ENCODE measurements at places on chromosomes 11 and 22.

GRCh38 chr11:118705111-118705741, 25.8 kb upstream of the TREH start:
- no peak for DNase-seq

GRCh38 chr11:130737041-130737830, 179.0 kb downstream of the SNX19 start:
- peak; percentile 21 for DNase-seq

DNA sequence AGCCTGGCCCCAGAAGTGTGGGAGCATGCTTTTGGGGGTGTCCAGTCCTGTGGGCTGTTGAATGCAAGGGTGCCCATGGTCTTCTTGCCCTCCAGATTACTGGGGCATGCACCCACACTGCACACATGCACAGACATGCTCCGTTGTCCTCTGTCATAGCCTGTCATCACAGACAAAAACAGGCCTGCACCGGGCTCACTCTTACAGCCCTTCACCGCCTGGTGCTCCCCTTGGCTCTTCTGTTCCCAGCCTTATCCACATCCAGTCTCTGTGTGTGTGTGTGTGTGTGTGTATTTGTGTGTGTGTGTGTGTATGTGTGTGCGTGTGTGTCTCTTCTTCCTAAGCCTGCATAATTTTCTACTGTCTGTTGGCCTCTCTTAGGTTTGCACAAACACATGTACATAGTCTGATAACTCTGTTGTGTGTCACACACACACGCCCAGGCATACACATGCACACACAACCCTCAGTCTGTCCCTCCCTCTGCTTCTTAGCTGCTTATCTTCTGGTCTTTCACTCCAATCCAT, 23.4 kb upstream of the NECTIN1 start:
- no peak for DNase-seq

DNA sequence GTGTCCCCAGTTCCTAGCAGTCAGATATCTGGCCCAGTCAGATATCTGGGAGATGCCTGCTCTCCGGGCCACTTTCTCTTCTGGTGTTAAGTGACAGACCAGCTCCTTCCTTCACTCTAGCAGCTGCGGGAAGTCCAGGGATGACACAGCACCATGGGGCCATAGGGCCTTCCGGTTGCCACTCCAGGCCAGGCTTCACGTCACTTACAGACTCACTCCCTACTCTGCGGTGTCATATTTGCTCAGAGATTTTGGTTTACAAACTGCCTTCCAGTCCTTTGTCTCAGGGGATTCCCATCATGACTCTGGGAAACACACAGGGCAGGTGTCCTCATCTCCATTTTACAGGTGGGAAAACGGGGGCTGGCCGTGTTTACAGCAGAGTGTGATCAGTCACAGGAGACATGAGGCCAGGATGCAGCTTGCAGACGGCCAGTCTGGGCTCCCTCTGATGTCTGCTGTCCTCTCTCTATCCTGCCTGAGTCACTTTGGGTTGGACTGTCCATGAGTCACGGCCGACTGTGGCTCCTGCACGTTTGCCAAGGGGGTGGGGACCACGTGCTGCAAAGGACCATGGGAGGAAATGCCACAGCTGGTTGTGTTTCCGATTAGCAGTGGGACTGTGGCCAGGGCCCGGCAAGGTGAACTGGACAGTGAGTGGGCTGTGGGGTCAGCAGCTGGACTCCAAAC, 8.2 kb upstream of the TBC1D22A start:
- peak; percentile 93 for DNase-seq

DNA sequence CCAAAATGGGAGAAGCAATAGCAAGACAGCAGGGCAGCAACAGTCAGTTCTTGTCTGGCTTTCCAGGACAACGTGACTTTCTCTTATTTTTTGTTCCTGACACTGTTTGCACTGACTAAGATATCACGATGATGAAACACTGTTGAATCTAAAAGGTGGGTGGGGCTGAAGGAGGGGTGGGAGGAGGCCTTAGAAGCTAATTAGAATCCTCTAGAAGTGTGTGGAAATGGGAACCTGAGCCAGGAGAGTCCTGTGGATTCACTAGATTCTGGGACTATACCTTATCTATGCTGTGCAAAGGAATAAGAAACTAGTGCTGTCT, 300.3 kb downstream of the ST3GAL4 start:
- DNase-seq = no peak

DNA sequence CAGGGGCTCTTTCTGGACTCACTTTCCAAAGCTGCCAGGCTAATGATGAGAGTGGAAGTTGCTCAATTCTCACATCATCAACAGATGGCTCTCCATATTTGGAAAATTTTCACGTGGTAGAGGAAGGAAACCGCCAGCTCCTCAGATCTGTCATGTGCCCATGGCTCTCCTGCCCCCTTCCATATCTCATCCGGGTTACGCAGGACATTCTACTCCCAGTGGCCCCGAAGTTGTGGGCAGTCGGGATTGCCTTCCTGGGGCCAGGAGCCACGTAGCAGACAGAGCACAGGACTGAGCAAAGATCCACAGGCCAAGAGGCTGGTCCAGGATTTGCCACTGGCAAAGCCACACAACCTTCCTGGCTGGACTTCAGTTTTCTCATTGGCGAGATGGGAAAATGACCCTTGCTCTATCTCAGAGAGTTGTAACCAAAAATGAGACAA, 38.8 kb downstream of the RPUSD4 start:
- no peak for DNase-seq

GRCh38 chr11:72228844-72229231, 4.3 kb downstream of the INPPL1 start:
- DNase-seq = no peak

- no peak for DNase-seq
Observed at GRCh38 chr11:44963136-44963535, 12.5 kb upstream of the TP53I11 start.

GRCh38 chr22:27097933-27098332, 440.5 kb downstream of the MIAT start:
- DNase-seq = no peak

DNA sequence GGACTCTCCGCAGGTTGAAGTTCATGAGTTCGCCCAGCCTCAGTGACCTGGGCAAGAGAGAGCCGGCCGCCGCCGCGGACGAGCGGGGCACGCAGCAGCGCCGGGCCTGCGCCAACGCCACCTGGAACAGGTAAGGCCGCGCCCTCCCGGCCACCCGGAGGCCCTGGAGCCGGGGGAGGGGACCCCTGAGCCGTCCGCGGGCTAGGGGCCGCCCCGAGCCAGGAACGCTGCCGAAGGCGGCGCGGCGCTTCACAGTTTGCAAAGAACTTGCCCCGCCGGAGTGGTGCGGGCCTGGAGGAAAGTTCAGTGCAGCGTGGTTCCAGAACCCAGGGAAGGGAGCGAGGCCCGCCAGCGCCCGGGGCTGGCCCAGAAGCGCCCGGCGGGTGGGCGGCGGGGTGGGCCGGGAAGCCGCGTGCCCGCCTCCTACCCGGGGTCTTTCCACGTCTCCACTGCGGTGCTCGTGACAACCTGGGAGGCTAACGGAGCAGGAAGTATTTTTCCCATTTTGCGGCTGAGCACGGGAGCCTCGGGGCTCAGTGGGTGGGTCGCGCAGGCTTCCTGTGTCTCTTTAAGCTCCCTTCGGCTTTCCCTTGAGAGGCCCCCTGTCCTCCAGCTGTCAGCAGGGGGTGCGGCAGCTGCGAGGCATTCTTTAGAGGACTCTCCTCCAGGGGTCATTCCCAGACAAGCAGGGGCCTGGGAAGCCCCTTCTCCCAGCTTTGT, 635 bp downstream of the PRR5 start:
- DNase-seq = peak; percentile 54

DNA sequence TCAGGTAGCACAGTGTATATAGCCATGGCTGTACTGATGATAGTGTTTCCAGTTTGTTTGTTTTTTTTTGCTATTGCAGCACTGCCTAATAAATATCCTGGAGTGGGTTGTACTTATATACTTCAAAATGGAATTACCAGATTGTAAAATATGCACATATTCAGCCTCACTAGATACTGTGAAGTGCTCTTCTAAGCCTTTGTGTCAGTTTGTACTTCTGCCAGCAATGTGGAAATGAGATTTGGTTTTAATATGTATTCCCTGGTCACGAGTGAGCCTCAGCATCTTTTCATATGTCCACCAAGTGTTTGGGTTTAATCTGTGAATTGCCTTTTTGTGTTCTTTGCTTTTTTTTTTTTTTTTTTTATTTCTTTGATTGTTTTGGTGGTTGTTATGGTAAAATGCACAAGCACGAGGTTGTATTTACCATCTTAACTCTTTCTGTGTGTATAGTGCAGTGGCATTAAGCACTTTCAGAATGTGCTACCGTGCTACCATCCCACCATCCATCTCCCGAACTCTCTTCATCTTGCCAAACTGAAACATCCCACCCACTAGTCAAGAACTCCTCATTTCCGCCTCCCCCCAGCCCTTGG, 34.9 kb downstream of the ST3GAL4 start:
- DNase-seq = no peak

DNA sequence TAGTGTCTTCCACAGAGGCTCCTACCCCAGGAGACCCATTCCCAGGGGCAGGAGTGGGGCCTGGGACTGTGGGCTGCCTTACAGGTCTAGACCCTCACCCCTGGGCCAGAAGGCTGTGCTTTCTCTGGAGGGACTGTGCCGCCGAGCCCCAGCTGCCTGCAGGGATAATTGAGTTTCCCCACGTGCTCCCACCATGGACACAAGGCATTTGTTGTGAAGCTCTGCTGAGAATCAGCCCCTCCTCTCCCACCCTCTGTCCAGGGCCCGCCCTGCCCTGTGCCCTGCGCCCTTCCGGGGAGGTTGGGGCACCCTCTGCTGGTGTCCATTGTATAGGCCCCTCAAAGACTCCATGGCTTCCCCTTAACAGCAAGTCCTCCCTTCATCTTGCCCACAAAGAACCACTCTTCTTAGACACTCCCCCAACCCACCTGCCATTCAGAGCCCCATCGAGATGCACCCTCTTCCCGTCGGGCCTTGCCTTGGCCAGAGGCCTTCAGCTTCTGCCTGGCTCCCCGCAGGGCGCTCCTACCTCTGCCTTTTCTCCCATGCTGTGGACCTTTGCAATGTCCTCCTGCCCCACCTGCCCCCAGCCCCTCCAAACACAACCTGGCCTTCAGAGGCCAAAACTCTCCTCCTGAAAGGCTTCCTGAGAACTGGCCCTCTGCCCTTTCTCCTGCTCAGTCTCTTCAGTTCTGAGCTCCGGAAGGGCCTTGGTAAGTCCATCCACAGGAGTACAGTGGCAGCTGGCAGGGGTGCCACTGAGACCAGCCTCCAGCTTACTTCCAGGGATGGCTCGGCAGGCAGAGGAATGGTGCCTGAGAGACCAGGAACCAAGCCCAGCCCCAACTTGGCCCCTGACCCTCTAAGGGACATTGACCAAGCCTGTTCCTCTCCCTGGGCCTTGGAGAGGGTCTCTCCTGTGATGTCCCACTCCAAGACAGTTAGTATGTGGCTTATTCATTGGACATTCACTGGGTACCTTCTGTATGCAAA, 22.4 kb downstream of the DUSP8 start:
- no peak for DNase-seq

- no peak for DNase-seq
Observed at GRCh38 chr11:1130276-1131032, 27.3 kb upstream of the MUC5AC start.

DNA sequence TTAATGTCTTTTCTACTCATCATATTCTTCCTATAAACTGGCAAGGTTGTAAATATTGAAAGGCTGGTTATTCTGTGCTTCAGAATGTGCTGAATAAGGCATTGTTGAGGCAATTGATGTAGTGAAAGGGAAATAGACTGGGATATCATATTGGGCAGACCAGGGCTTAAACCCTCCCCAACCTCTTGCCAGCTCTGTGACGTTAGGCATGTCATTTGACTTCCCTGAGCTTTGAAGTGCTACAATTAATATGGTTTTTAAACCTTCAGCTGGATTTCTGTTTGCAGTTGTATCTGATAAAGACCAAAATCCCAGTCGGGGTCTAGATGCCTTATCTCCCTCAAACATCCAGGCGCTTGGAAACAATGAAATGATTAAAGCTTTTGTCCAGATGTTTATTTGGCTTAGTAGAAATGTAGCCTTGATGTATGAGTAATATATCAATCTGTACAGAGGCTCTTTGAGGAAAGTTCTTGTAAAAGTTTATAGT, 208.1 kb downstream of the DBX1 start:
- DNase-seq = no peak

- DNase-seq = no peak
Observed at GRCh38 chr11:111699579-111700156, 66.5 kb downstream of the PPP2R1B start.

DNA sequence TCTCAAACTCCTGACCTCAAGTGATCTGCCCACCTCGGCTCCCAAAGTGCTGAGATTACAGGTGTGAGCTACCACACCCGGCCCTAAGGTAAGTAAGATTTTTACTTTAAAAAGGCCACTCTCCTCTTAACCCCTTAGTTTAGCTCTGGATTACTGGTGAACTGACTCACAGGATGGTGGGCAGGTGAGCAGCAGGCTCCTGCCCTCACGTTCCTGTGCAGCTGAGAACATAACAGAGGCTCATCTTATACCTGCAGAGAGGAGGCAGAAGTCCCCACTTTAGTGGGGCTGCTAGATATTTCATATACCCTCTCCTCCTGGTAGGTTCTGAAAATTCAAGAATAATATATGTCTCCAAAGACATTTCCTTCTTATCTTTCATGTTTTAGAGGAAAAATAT, 17.1 kb upstream of the SERPIND1 start:
- DNase-seq = no peak

DNA sequence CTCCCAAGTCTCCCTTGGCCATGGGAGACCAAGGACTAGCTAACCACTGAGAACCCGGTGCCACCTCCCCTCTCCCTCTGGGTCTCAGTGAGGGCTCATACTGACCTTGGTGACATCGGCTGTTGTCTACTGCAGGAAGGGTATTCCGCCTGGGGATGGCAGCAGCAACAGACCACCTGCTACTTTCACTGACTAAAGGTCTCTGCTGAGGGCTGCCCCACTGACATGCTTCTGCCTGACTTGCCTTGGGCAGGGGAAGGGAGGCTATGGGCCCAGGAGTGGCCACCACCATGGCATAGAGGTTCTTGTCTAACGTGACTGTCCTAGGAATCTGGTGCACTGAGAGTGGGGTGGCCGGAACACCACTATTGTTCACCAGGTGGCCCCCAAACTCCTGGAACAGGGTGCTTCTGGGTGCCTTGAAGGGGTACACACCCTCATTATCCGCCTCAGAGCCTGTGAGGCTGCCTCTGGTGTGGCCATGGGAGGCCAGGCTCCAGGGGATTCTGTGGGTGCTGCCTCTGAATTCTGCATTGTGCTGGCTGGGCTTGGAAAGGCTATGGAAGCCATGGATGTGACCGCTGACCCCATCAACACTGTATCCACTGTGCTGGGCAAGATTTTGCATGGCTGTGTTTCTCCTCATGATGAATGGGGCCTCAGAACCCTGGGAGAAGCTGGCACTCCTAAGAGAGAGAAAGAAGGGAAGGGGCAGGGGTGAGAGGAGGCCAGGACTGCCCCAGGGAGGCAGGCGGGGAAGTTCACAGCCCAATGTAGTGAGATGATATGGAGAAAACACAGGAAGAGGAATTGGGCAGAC, 38.3 kb downstream of the GAB4 start:
- no peak for DNase-seq

GRCh38 chr11:5203366-5203765, 2.9 kb upstream of the OR51V1 start:
- DNase-seq = no peak

DNA sequence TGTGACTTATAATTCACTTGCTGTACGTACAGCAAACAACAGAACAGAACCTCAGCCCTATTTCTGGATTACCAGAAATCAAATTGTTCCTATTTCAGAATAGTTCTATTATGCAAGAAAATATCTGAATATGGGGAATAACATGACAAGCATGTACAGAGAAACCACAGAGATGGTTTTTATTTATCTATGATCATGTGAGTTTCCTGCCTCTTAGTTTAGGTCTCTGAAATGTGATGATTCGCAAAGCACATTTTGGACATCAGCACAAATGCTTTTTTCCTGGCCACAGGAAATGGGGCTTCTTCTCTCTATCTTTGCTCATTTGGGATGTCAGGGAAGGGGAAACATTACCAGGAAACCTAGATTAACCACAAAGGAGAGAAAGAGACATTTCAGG, 266.7 kb upstream of the CTSC start:
- no peak for DNase-seq

Data from PC-9 (cell line).